SK-N-SH (cell line): ENCODE measurements at places on chromosomes 4 and X. TPM values are rescaled to one million over a fixed set of nuclear protein-coding genes. Genes with fewer than 3 reads are reported as not detected.

DNA sequence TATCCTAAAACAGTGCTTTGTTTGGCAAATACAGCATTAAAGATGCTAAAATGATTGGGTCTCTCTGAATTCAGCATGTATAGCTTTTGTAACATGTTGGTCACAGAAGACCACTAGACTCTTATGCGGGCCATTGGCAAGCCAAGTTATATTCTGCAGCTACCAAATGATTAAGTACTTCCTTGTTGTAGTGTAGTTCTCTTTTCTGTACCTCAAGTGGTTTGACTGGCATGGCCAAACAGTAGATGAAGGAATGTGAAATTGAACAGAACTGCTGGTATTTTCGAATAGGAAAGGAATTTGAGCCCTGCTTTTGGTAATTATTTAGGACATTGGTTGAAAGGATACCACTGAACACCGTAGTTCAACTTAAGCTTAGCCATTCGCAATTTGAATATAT, 193.9 kb upstream of the GPC4 start:
- no peak for DNase-seq

DNA sequence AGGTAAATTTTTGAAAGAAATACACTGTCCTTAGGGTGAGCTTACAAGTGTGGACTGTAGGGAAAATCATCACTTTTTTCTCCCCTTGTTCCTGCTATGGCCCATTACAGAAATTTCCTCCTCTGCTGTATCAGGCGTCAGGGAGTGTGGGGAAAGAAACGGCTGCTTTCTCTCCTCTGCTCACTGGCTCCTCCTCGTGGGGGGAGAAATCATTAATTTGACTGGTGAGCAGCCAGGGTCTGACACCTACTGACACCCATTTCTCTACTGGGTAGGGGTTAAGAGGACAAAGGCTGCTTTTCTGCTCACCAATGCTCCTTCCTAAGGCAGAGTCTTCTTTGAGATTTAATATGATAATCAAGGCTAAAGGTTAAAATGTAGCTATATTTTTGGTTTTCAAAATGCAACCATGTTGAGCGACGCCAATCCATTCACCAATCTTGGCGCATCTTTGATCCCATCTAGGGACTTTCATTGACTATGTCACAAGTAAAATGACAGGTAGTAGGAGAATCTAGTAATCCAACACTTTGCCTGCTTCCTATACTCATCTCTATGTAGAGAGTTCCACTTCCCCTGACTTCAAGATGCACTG, 25.1 kb downstream of the SETD7 start:
- peak; percentile 68 for DNase-seq

GRCh38 chr4:182142176-182143085, 100.8 kb upstream of the TENM3 start:
- DNase-seq, result no peak

DNA sequence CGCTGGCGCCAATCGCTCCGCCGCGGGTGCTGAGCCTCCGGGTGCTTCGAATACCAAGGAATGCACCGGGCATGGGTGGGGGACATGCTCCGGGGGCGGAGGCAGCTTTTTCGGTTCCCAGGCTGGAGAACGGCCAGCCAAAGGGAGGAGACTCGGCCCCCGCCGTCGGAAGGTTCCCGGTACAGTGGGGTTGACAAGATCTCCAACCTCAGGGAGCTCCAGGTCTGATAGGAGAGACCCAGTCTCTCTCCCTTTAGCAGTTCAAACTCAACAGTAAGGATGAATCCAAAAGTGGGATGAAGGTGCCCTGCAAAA, 29.1 kb upstream of the BCORL1 start:
- no peak for DNase-seq

GRCh38 chr4:150501983-150502382, 80.0 kb upstream of the MAB21L2 start:
- DNase-seq, result no peak

DNA sequence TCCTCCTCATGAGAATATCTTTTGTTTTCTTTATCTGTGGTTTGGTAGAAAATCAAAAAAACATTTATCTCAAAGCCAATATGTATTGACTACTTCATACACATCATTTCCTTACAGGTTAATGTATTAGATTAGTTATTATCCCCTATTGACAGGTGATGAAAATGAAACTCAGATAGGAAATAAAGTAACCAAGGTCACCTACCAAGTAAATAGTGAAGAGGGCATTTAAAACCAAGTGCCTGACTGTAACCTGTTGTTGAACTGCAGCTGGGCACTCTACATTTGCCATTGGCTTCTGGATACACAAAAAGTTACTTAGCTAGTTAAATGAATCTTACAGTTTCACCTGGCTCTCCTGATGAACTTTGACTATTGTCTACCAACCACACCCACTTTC, 41.4 kb upstream of the CTSO start:
- no peak for DNase-seq

DNA sequence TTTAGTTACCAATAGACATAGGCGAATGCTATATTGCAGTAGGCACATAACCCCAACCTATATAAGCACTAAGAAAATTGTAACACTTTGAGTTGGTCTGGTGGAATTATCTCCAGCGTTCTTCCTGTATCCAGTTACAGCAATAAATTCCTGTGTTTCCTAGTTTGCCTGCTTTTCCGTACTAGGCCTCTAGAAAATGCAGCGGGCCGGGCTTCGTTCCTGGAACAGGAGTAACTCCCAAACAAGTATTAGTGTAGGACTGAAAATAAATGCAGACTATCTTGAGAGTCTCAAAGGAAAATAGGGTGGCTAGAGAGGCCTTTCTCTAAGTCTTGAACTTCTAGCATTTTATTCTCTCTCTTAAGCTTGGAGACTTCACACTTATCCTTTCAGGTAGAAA, 159.8 kb downstream of the OR13H1 start:
- no peak for DNase-seq

Gene BEX4
- polyA plus RNA-seq, result 84.8 and 95.7 TPM in 2 replicates

Gene NKX3-2
- polyA plus RNA-seq, result 0.15 and 0.16 TPM in 2 replicates

- no peak for DNase-seq
These were observed 62.3 kb downstream of the RTL9 start for GRCh38 chrX:110420771-110421499.

DNA sequence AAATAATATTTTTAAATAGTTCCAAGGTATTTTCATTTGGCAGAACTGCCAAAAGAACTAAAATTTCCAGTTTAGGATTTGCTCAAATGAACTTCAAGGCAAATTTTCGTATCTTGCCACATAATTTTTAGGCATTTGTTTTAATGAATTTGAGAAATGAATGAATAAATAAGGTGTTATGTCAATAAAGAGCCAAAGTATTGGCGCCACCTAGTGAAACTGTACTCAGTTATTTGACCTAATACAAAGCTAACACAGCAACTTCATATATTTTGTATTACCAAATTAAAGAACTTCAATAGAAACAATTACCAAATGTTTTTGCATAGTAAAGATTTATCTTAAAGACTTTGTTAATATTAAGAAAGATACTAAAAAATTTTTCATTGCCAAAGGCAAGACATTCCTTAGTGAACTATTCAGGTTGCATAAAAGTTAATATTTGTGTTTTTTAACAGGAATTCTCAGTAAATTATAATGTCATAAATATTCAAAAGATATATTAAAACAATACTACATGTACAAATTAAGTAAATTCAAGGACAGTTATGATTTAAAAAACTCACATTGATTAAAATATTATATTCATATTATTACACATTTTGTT, 50.3 kb downstream of the STPG2 start:
- DNase-seq, result no peak

DNA sequence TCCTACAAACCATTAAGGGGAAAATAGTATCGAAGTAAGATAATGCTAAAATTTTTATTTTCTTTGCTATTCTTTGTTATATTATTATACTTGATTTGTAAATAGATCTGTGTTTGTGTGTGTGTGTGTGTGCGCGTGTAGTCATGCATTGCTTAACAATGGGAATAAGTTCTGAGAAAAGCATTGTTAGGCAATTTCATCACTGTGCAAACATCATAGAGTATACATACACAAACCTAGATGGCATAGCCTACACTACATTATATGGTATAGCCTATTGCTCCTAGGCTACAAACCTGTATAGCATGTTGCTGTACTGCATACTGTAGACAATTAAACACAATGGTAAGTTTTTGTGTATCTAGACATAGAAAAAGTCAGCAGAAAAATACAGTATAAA, 17.1 kb downstream of the MTTP start:
- no peak for DNase-seq

- no peak for DNase-seq
These were observed 20.1 kb upstream of the IL3RA start for GRCh38 chrX:1316527-1316926.

Gene APLN
- polyA plus RNA-seq, result 0.71 and 0.82 TPM in 2 replicates

DNA sequence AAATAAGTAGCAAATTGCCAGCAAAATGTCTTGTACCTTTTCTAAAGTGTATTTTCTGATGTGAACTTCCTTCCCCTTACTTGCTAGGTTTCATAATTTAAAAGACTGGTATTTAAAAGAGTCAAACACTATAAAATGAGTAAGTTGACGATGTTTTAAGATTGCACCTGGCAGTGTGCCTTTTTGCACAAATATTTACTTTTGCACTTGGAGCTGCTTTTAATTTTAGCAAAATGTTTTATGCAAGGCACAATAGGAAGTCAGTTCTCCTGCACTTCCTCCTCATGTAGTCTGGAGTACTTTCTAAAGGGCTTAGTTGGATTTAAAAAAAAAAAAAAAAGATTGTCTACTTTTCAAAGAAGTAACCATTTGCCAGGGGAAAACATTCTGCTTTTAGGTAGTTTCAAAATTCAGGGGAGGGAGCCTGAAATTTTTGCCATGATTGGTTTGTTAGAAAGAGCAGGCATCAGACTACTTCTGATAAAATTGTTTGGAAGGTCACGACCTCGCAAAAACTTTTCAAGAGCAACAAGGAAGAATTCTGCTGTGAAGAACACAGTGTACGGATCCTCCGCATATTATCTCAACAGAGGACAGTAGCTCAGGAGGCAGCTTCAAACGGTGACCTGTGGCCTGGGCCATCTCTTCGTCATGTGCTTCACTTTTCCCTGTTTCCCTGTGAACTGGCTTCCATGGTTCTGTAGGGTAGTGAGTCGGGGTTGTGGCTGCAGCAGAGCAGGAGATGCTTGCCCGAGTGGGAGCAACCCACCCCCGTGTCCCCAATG, 66.1 kb downstream of the CDS1 start:
- no peak for DNase-seq

GRCh38 chrX:112834031-112834845, 6.4 kb downstream of the AMOT start:
- DNase-seq, result peak; percentile 24

DNA sequence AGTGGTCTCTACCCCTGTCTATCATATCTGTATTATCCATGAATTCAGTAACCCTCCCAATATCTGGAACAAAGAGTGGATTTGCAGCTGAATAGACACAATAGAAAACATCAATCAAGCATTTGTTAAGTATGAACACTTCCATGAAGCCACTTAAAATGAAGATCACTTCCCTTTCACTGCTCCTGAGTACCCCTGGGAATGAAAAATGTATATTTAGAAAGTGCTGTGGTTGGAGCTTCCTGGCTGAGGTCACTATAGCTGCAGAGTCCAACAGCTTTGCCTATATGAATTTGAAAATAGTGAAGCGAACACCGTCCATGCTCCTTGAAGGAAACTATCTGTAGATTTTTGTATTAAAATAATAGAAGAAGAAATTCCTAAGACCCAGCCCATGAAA, 227.0 kb downstream of the DTHD1 start:
- DNase-seq, result no peak

Gene CTAG1B
- not detected in 2 replicates for polyA plus RNA-seq

GRCh38 chr4:89284828-89285227, 22.8 kb downstream of the GPRIN3 start:
- no peak for DNase-seq

Gene DDX3X
- polyA plus RNA-seq, result 30.9 and 46.4 TPM in 2 replicates

Gene SORCS2
- polyA plus RNA-seq, result 0.99 and 1.6 TPM in 2 replicates
